ENCODE measurements at places on chromosomes 4 and X.

- no peak for DNase-seq
Measured at GRCh38 chrX:140292961-140293360, 211.9 kb downstream of the SOX3 start.

GRCh38 chrX:97787311-97787710, 903.6 kb downstream of the RPA4 start:
- DNase-seq: no peak

- no peak for DNase-seq
Measured at GRCh38 chr4:39544580-39545315, 17.5 kb upstream of the UGDH start.

DNA sequence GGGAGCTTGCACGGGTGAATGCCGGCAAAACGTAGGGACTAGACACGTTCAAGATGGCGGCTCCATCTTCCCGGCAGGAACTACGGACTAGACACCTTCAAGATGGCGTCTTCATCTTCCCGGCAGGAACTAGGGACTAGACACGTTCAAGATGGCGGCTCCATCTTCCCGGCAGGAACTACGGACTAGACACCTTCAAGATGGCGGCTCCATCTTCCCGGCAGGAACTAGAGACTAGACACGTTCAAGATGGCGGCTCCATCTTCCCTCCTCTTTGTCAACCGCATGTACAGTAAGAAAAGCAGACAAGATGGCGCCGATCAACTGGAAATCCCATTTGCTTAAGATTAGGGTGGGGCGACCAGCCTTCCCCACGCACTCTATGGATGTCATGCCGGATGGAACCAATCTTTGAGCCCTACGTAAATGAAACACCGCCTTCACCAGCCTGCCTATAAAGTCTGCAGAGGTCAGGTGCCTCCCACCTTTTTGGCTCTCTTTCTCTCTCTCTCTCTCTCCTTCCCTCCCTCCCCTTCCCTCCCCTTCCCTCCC, 222.4 kb downstream of the CRLF2 start:
- DNase-seq: no peak

GRCh38 chr4:145935253-145936141, 3.1 kb downstream of the ZNF827 start:
- DNase-seq: peak; percentile 41

- DNase-seq: no peak
Measured at GRCh38 chr4:7078025-7078424, 10.2 kb upstream of the GRPEL1 start.

- DNase-seq: no peak
Measured at GRCh38 chr4:99921174-99921573, 25.2 kb downstream of the DNAJB14 start.

- no peak for DNase-seq
Measured at GRCh38 chr4:69748173-69748572, 12.2 kb downstream of the SULT1B1 start.

- no peak for DNase-seq
Measured at GRCh38 chrX:136867096-136867491, 13.4 kb downstream of the RBMX start.

GRCh38 chr4:92235731-92236130, 68.0 kb upstream of the GRID2 start:
- DNase-seq: no peak

DNA sequence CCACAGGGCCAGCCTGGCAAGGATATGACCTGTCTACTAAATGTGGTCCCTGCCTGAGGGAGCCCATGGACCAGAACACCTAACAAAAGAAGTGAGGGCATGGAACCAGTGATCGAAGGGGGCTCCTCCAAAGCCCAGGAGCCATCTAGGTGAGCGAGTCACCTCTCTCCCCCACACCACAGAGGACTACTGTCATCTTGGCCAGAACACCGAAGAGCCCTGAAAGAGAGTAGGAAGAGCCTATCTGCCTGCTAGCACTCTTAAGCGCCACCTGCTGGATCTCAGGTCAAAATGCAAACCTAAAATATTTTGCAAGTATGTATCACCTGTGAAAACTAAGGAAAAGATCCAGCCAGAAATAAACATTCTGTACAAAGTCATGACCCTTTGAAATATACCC, 137.9 kb upstream of the ZXDB start:
- DNase-seq: no peak

DNA sequence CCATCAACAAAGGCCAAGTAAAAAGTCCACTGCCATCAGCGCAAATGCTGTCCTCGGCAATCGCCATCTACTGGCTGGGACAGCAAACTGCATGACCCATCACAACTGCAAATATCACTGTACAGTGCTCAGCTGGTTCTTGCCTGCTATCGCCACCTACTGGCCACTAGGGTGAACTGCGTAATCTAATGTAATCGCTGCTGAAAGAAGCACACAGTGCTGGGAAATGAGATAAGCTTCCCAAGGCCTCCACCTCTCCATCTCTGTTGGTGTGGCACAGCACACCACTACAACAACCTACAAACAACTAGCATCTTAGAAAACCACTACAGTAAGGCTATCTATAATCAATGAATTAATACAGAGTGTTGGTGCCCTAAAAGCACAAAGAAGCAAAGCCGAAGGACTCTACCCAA, 298.3 kb downstream of the TEX13A start:
- peak; percentile 4 for DNase-seq

GRCh38 chr4:1711571-1712215, 426 bp downstream of the SLBP start:
- peak; percentile 69 for DNase-seq

All from frontal cortex (tissue), 4 donors.